Activated naive CD4-positive, alpha-beta T cell (primary cell): ENCODE measurements at places on chromosomes 6 and 20.

GRCh38 chr6:30889921-30890645, 5.8 kb downstream of the DDR1 start:
- no peak for DNase-seq

- DNase-seq, result no peak
Measured at GRCh38 chr6:114650891-114651290, 308.1 kb upstream of the HS3ST5 start.

DNA sequence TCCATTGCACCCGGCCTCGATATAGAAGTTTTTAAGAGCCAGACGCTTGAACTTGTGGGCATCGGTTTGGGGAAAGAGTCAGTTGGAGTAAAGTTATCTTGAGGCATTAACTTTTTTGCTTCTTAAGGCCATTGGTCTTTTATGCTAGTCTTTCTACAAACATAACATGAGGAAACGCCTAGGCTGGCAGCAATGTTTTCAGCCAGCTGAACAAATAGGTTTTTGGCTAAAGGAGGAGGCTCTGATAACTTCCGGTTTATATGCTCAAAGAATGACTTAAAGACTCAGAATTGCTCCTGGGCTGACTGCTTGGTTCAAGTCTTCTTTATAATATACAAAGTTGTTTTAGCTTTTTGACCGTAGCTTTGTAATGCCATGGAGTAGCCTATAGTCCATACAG, 46.2 kb downstream of the HLA-C start:
- no peak for DNase-seq

DNA sequence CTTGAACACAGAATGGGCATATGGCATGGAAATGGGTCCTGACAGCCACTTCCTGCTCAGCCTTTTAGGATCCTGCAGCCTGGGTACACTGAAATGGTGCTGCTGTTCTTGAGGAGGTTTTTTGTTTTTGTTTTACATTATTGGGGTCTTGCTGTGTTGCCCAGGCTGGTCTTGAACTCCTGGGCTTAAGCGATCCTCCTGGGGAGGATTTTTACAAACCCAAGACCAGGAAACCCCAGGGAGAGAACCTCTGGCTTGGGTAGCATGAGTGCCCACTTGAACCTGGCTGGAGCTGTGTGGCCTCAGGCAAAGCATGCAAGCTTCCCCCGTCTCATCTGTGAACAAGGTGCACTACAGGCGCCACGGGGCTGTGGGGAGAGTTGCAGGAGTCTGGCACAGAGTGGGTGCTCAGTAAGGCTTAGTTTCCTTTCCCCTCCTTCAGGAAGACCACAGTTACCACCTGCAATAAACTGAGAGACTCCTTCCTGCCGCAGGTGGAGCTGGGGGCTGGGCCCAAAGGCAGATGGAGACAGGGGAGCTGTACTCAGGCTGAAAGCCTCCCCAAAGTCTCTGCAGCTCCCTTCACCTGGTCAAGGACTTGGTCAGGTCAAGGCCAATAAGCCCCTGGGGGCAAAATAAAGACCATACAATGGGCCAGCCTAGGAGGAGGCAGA, 1.8 kb downstream of the SLA2 start:
- DNase-seq, result no peak

DNA sequence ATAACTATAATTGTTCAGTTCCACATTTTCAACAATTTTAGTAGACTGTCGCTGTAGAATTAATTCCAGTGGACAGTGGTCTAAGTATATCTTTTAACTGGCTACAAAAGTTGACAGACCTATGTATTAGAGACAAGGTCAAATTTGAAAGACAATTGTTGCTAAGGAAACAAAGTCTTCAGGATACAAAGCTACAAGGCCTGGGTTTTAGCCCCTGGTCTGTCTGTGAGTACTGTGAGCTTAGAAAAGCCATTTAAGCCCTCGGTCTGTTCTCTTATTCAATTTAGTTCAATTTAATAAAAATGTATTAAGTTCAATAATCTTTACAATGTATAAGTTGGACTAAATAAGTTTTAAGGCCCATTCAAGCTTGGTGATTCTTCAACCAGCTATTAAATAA, 352.5 kb downstream of the HDGFL1 start:
- no peak for DNase-seq
